ENCODE measurements at places on chromosomes 13 and 19.

GRCh38 chr13:102311901-102312300, 89.9 kb downstream of the FGF14 start:
- DNase-seq = no peak

DNA sequence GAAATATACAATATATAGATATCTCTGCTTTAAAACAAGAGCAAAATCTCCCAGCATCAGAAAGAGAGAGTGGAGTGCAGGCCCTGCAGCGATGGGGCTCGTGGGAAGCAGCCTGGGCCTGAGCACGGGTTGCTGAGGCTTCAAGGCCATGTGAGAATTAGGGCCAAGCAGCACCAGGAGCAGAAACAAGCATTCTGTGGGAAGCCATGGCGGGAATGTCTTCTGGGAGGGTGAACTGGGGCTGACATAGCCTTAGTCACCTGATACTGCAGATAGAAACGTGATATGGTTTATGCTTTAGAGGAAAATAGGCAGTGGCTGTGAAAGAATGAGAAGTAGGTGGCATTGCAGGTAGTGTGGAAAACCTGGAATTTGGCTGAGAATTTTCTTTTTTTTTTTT, 472.3 kb downstream of the IRS2 start:
- DNase-seq = no peak

- DNase-seq = no peak
These were observed 51.3 kb downstream of the CDADC1 start for GRCh38 chr13:49298903-49299605.

DNA sequence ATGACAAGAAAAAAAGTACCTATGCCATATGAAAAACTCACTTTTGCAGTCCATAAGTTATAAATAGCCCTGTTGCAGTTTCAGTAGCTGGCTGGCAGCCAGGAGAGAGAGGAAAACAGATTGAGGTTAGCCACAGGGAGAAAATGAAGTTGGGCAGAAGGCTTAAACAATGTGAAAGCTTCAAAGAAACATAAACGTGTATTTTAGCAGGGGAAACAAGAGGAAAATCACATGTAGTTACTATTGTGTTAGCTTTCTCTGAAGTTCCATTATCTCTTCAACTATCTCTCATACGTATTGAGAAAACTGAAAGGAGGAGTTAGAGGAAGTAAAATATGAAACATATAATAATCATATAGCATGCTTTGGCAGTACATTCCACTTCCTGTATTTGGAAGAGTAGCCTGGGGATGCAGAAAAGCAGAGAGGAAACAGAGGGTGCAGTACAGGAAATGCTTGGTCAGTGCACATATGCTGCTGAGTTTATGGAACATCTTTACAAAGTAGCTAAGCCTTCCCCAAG, 1551.1 kb downstream of the EFNB2 start:
- DNase-seq = peak; percentile 64

- peak; percentile 90 for DNase-seq
These were observed 713 bp downstream of the KRI1 start for GRCh38 chr19:10565028-10565566.

GRCh38 chr13:114328034-114328433, 13.7 kb downstream of the CHAMP1 start:
- DNase-seq = no peak

GRCh38 chr13:94444826-94445225, 34.7 kb downstream of the DCT start:
- DNase-seq = no peak

DNA sequence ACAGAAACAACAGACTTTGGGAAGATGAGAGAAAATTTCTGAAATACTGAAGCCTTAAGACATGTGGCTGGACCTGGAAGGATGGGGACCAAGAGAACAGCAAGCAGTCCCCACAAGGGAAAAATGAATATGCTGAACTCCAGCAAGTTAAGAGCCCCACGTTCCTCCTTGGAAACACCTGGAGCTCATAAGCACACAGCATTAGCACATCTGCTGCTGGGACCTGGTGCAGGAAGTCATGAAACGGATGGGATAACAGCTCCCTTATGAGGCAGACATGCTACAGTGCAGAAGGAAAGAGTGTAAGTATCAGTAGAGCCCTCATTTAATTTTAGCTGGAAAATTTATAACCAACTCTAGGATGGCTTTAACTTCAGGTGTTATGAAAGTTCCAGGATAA, 67.3 kb downstream of the SLC15A1 start:
- DNase-seq = no peak

DNA sequence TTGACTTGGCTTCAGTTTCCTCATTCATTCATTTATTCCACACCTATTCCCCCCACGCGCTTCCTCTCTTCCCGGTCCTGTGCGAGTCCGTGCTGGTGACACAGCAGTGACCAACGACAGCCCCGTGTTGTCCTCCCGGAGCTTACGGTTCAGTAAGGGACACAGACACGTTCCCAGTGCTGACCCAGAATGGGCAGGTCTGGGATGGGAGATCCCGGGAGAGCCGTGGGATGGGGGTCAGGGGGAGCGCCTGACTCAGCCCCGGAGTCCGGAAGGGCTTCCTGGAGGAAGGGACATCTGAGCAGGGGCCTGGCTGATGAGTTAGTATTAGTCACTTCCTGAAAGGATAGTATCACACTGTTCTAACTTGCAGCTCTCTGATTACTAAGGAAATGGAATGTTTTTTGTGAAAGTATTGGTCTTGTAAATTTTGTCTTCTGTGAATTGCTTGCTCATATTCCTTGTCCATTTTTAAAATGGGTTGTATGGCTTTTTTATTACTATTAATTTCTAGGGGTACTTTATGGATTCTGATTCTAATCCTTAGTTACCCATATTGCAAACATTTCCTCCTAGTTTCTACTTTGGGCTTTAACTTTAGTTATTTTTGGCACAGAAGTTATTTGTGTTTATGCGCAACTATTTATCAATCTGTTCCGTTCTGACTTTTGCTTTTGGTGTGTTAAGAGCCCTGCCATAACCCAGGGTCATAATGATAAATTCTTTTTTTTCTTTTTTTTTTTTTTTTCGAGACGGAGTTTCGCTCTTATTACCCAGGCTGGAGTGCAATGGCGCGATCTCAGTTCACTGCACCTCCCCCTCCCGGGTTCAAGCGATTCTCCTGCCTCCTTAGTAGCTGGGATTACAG, 708 bp upstream of the ERCC1 start:
- DNase-seq = peak; percentile 78

GRCh38 chr13:25847635-25848626, 203.9 kb downstream of the SHISA2 start:
- peak; percentile 2 for DNase-seq

DNA sequence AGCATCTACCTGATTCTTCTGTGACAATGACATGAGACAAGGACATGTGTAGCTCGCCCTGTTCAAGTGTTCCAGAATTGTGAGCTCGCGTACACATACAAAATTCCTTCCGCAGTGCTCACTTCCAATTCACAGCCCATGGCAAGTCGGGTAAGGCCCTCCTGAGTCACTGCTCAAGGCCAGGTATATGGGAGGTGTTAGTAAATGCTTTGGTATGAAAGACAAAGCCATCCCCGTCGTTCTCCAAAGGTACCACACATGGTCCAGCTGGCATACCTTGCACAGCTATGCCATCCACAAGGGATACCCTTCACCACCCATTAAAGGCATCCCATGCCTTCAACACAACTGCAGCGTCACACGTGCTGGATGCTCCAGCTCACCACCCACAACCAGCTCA, 4.4 kb upstream of the ELL start:
- no peak for DNase-seq

DNA sequence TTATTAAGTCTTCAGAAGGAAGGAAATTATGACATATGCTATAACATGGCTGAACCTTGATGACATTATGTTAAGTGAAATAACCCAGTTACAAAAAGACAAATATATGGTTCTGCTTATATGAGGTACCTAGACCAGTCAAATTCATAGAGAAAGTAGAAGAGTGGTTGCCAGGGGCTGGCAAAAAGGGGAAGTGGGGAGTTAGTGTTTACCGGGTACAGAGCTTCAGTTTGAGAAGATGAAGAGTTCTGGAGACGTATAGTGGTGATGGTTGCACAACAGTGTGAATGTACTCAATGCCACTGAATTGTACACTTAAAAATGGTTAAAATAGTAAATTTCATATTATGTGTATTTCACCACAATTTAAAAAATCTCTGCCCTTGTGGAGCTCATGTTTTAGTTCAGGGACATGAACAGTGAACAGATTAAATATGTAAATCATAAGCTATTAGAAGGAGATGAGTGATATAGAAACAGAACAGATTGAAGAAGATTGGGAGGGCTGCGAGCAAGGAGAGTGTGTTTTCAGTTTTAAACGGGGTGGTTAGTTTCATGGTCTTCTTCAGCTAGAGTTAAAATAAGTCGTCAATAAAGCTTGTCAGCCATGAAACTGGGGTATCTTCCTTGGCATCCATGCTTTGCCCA, 355.2 kb downstream of the KCNRG start:
- DNase-seq = peak; percentile 59

DNA sequence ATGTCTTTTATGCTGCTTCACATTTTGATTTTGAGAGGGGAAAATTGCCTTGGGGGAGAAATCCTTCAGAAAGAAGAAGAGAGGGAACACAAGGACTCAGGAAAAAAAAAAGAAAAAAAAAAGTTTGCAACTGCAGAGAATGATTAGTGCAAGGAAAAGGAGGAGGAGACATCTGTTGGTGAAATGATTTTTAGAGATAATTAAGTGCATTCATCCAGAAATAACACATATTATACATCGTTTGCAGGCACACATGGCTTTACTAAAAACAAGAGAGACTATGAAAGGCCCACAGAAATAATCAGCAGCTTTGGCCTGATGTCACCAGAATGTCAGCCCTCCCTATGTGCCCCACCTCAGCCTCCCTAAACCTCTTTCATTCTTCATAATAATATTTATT, 1058.2 kb downstream of the PCDH9 start:
- no peak for DNase-seq

GRCh38 chr13:27006519-27007161, 165.0 kb downstream of the USP12 start:
- peak; percentile 69 for DNase-seq

- DNase-seq = no peak
These were observed 13.4 kb upstream of the ERFL start for GRCh38 chr19:41941410-41942202.

DNA sequence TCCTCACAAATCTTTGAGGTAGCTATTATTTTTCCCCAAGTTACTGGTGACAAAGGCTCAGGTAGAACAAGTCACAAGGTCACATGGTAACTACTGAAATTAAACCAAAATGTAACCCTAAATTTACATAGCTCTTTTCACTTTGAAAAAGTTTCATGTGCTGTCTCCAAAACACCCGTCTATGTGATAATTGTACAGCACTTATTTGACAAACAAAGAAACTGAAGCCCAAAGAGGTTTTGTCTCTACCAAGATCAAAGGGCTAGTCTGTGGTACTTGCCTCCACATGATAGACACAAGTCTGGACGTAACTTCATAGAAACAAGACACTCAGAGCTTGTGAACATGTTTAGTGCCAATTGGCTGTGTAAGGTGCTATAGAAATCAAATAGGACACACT, 108.3 kb downstream of the SACS start:
- DNase-seq = no peak

DNA sequence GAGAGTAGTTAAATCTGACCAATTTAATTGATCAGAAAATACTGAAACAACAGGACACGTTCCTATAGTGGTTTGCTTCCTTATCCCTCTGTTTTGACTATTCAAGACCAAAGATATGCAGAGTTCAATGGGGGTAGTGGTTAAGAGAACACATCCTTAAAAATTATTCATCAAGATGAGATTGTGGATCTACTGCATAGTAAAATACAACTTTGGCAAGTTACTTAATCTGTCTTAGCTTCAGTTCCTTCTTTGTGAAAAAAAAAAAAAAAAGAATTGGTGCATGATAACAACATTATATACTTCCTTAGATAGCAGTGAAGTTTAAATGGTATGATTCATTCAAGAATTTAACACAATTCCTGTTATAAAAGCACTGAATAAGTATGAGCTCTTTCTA, 552.1 kb downstream of the DCT start:
- DNase-seq = no peak

GRCh38 chr19:23482829-23483228, 87.6 kb upstream of the ZNF91 start:
- no peak for DNase-seq

GRCh38 chr19:1163934-1164683, 10.0 kb downstream of the SBNO2 start:
- DNase-seq = no peak

DNA sequence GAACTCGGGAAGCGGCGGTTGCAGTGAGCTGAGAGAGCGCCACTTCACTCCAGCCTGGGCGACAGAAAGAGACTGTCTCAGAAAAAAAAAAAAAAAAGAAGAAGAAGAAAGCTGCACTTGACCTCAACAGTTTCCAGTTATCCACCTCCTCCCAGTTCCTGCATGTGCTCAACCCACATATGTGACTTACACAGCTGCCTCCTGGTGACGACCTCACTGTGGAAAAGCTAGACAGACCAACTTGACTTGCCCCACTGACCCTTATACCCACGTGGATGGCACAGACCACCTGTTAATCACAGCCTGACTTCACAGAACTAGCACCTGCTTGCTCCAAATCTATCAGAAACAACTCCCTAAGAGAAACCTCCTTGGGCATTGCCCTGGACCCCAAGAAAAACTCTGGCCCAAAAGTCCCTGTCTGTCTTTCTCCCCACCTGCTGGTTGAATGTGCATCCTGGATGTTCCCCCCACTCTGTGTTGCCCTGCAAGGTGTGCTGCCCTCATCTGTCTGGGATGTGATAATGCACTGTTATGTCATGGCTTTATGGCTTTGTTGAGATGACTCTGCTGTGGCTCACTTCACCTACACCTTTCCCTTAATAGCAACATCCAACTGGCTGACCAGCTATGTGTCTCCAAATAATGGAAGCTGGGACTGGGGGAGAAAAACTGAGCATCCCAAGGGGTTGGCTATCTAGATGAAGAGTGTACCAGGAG, 2.8 kb downstream of the ZNF20 start:
- peak; percentile 48 for DNase-seq

DNA sequence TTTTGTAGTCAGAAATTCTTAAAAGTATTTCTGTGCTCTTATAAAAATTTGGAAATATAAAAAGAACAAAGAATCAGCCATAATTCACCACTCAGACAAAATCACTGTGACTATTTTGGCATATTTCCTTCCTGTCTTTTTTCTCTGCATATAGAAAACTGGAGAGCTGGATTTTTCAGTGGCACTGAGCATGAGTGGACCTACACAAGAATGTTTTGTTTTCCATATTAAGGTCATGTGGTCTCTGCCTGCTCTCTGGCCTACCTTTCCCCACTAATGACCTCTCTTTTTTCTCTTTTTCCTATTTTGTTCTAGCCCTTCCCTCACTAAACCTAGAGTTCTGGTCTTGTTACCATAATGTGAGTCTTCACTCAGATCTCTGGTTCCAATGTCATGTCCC, 17.6 kb upstream of the USP12 start:
- DNase-seq = no peak

GRCh38 chr19:44848036-44848811, 2.1 kb downstream of the NECTIN2 start:
- DNase-seq = peak; percentile 34

DNA sequence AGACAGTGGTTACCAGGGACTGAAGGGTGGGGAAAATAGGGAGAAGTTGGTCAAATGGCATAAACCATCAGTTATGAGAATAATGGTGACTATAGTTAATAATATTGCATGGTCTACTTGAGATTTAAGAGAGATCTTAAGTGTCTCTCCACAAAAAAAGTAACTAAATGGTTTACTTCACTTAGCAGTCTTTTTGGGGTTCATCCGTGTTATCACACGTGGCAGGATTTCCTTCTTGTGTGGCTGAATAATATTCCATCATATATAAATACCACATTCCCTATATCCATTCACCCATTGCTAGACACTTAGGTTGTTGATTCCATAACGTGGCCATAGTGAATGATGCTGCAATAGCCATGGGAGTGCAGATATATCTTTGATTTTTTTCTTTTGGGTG, 967.0 kb downstream of the UQCRFS1 start:
- DNase-seq = no peak

Measured in hematopoietic multipotent progenitor cell treated with erythropoietin and hydrocortisone succinate and interleukin-3 and kit ligand, for 6 days (in vitro differentiated cells).